ENCODE measurements at places on chromosomes 5 and 9.

GRCh38 chr5:59380350-59380951, 513.1 kb downstream of the PDE4D start:
- DNase-seq: no peak

DNA sequence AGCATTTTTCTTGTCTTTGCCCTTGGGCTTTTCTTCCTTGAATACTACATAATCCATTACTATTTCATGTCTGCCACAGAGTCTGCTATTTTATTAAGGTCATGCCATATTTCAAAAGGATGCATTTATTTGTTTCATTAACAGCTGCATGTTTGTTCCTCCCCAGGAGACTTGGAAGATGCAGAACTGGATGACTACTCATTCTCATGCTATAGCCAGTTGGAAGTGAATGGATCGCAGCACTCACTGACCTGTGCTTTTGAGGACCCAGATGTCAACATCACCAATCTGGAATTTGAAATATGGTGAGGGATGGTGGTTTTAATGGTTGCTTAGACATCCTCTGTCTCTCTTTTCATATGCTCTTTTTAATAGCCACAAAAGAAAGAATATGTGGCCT, 4.0 kb downstream of the IL7R start:
- no peak for DNase-seq

DNA sequence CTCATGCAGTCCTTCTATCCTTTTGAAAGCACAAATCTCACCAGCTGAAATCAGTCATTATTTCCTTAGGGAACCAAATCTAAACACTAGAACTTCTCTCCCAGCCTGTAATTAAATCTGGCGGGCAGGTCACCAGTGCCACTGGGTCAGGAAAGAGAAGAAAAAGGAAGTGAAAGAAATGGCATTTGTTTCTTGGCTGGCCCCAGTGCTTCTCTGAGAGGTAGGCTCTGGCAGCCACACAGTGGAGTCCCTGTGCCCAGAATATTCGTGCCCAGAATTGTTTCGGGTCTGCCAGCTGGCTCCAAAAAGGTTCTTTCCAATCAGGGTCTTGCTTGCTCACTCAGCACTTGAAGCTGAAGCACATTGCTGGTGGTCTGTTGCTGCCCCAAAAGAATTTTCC, 133.9 kb upstream of the MTAP start:
- no peak for DNase-seq

GRCh38 chr9:37528652-37529471, 43.1 kb downstream of the POLR1E start:
- DNase-seq: peak; percentile 74

Measured in stimulated activated CD4-positive, alpha-beta T cell treated with anti-CD3 and anti-CD28 coated beads, Interleukin-2, amount 100 ng/mL, for 24 hours (primary cell).